ENCODE measurements at places on chromosomes 6 and 20.
A peak's percentile ranks its signal among the peaks of the same experiment; 100 is the strongest.

DNA sequence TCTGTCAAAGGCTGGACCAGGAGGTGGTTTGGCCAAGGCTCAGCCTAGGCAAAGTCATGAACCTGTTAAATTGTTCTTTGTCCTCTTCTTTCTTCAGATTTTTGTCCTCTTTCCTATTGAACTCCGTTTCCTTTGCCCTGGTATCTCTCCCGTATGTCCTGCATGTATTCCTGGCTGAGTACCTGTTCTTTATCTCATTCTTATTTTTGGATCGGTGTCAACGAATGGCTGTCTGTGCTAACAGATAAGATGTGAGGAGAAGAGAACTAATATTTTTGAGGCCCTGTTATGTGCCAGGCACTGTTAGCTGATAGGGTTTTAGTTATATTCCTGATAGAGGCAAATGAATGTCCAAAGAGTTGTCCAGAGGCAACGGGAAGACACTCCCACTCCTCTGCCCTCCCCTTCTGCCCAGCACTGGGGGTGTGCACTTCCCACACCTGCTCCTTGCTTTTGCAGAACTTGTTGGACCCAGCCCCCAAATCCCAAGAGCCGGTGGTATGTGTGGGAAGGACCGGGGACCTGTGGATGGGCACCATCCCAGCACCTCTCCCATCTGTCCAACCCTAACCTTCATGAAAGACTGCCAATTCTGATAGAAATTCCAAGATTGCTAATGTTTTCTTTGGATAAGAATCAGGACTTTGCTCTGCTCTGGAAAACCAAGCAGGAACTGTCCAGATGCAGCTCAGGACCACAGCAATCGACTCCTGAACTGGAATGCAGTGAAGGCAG, 20.6 kb downstream of the MMP24OS start:
- no peak for DNase-seq

DNA sequence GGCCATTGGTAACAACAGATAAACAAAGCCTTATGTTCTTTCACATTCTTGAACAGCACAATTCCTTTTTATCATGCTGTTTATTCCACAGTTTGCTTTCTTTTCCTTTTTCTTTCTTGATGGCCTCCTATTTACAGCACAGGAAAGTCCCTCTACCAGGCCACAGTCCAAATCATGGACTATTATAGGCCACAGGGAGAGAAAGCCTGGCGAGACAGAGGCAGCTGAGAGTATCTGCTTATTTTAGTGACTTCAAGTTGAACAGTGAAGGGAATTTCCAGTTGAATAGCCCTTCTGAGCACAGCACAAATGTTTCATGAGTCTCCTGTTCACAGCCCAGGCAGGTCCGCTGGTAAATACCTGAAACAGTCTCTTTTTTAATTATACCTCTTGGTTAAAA, 263.7 kb upstream of the ARID1B start:
- no peak for DNase-seq

DNA sequence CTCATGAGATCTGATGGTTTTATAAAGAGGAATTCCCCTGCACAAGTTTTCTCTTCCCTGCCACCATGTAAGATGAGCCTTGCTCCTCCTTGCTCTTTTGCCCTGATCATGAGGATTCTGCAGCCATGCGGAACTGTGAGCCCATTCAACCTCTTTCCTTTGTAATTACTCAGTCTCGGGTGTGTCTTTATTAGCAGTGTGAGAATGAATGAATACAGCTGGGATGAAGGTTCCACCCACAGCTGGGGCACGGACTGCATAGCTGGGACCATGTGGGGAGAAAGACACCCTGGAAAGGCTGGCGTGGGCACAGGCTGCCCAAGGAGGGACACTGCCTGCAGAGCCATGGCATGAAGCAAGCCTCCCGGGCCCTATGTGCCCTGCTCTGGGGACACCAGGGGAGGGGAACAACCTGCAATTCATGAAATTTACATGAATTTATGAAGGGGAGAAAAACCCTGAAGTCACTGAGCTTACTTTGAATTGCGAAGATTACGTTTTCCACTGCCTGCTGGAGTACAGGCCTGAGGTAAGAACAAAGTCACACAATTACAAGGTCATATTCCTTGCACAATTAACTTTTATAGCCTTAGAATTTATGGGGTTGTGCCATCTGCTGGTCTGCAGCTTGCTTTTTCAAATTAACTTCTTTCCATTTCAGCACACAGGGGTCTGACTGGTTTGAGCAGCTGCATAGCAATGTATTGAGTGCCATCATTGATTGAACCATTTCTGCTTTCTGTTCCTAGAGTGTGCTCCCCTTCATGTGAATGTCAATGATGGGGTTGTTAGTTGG, 46.2 kb downstream of the SLC22A1 start:
- no peak for DNase-seq

DNA sequence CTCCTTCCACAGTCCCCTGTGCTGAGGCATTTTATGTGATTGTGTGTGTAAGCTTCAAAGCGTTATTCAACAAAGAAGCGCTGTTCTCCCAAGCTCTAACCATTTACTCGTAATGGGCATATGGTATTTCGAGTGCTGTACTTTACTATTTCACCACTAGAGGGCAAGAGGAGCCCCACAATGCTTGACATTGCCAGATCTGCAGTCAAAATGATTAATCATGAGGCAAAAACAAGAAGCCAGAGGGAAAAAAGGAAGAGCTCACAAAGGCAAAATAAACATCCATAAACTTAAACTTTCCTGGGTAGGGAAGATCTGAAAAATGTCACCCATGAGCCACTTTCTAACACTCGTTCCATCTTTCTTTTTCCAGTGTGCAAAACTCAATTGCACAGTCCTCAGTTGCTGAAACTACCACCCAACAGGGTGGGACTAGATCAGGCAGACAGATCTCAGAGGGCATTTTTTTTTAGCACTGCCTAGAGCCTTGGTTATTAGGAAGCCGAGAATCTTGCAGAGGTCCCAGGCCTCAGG, 215.0 kb upstream of the PLCB4 start:
- peak; percentile 31 for DNase-seq

- DNase-seq = no peak
These were observed 54.8 kb upstream of the SGK1 start for GRCh38 chr6:134372603-134373281.

DNA sequence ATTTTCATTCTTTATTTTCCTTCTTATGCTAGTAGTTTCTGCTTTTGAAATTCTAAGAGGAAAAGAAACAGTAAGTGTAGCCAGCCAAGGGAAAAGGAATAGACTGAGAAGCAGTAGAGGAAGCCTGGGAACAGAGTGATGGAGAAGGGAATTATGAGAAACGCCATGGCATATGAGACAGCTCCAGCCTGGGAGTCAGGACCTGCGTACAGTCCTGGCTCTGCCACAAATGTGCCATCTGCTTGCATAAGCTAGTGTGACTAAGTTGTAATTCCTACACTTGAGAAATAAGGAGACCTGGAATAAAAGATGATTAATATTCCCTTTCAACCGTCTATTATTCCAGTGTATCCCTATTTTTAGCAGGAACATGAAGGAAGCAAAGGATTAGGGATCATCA, 47.5 kb downstream of the OSTM1 start:
- no peak for DNase-seq

DNA sequence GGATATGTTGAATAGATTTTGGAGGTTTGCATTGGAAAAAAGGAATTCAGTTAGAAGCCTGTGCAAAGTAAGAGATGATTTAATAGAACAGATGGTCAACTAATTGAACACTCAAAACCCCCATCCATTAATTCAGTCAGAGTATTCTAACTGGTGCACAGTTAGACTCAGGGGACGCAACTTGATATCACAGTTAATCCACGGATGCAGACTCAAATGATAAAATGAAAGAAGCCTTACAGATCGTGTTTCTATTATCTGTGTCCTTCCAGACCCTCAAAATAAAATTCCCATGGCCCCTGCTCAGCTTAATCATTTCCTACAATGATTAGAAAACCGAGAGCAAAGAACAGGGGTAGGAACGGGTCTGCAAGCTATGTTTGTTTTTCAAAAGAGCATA, 45.4 kb upstream of the DTNBP1 start:
- no peak for DNase-seq
